ENCODE measurements at places on chromosomes 7 and 10. TPM values are rescaled to one million over a fixed set of nuclear protein-coding genes. Genes with fewer than 3 reads are reported as not detected.

C7orf57 gene
- total RNA-seq = 0.10 TPM

- no peak for DNase-seq
Measured at GRCh38 chr10:3982746-3983442, 197.9 kb upstream of the KLF6 start.

GRCh38 chr7:77690289-77690688 is 6.0 kb upstream of the RSBN1L start:
- no peak for DNase-seq

CALML5 gene
- total RNA-seq = 133 TPM

CACNB2 gene
- total RNA-seq = 2.6 TPM

DNA sequence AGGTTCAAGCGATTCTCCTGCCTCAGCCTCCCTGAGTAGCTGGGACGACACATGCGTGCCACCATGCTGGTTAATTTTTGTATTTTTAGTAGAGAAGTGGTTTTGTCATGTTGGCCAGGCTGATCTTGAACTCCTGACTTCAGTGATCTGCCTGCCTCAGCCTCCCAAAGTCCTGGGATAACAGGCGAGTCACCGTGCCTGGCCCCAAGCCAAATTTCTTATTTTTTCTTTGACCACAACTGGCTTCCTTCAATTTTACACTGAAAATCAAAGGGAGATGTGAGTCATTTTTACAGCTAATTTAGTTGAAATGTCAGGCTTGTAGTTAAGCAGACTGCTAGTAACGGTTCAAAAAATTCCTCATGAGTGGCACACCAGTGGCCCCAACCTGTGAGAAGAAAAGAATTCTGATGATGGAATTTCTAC is 7.8 kb downstream of the RNF216 start:
- no peak for DNase-seq

DNA sequence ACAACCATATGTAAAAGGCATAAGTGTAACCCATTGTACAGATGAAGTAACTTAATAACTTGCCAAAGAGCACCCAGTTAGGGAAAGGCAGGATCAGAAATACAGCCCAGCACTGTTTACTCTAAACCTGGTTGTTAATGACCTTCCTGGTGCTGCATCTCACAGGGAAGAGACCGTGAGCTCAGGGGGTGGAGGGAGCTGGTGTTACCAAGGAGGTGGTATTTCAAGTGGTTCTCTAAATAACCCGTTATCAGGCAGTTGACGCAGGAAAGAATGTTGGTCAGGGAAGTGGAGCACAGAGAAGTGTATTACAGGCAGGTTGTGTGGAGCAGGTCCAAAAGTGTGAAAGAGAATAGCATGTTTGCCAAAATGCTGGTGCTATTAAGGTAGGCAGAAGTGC is 4.4 kb upstream of the ST7 start:
- DNase-seq = no peak

LGI1 gene
- 2.6 TPM for total RNA-seq

DNA sequence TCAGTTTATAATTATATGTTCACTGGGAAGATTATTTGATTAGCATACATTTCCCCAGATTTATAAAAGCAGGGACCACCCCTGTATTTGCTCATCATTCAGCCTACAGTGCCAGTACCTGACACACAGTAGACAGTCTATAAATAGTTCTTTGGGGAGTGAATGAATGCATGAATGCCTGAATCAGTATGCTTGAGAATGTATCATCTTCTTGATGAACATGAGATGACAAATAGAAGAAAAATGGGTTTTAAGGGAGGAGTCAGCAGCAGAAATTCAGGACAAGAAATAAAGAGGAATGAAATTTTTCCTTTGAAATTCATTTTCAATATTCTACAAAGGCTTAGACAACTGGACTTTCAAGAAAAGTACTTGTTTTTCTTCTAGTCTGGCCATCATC is 295.8 kb upstream of the LRRTM3 start:
- DNase-seq = no peak

CDHR3 gene
- 7.9 TPM for total RNA-seq

All from skin of body (tissue), 3 donors.